ENCODE measurements at places on chromosomes 13 and 19.

- DNase-seq = no peak
Measured at GRCh38 chr19:34173193-34173956, 1.1 kb downstream of the LSM14A start.

- DNase-seq = no peak
Measured at GRCh38 chr19:6414793-6415590, 9.6 kb downstream of the KHSRP start.

GRCh38 chr19:55753401-55753800 lies 5.5 kb upstream of the RFPL4A start:
- DNase-seq = no peak

- DNase-seq = no peak
Measured at GRCh38 chr13:33080972-33081590, 64.9 kb downstream of the KL start.

GRCh38 chr19:18494267-18494607 lies 27.6 kb downstream of the ELL start:
- DNase-seq = no peak

GRCh38 chr19:11091703-11092153 lies 2.5 kb downstream of the LDLR start:
- DNase-seq = no peak

DNA sequence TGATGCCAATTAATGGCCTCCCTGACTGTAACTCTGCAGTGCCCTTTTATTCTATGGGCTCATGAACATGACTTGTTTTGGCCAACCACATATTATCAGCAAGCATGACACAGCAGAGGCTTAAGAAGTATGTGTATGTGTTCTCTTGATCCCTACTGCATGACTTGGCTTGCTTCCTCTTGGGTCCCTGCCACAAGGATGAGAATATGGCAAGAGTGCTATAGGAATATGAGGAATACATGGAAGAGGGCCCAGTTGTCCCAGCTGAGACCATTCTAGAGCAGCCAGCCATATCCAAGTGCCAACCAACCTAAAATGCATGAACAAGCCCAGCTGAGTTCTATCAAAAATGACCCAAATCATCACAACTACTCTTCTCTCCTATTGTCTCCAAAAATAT lies 576.7 kb upstream of the PCDH9 start:
- DNase-seq = no peak

- no peak for DNase-seq
Measured at GRCh38 chr19:49437231-49437630, 4.1 kb downstream of the SLC17A7 start.

DNA sequence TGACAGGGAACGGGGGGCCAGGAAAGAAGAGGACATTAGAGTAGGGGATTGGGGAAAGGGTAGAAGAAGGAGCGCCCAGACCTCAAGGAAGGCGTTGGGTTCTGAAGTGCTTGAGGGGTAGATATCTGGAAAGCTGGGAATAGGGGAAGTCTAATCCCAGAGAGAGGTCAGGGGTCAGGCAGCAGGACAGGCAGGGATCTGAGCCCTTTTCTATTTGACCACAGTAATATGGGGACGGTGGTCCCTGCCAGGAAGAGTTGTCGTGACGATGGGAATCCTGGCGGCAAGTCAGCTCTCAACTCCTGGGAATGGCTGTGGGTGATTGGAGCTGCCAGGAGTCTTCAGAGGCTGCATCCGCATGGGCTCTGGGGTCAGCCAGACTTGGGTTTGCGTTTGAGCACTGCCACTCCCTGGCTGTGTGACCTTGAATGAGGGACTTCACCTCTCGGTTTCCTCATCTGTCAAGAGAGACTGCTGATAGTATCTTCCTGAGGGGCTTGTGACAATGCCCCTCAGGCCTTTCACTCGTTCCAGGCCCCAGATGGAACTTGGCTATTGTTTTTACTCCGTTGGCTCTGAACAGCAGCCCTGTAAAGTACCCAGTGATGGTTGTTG lies 1.3 kb downstream of the AP2A1 start:
- DNase-seq = no peak

DNA sequence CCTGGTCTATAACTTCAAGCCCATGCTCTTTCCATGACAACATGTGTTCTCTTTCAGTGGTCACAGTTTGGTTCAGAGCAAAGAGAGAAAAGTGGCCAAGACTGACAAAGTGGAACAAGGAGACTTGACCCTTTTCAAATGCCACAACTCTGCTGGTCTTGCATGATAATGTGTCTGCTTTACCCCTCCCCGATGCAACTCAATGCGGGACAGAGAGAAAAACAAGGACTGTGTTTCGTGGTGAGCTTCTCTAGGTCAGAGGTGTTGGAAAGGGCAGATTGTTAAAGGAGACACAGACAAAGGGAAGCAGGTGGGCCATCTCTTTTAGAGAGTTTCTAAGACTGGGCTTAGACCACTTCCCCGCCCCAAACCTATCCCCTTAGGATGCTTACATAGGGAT lies 61.6 kb upstream of the SERTM1 start:
- DNase-seq = no peak

DNA sequence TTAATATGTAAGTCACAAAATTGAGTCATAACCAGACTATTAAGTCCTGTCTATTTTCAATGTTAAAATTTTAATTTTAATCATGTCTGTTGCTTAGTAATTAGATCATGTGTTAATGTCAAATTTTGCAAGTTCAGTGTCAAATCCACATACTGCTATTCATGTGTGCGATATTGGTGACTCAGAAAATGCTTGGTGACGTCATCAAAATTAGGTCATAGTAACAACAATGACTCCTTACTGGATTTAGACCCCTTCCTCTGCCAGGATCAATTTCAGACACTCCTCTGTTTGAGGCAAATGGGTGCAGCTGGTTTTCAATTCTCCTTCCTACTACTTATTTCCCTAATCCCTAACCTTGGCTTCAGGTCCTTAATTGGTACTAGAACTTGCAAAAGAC lies 1394.3 kb upstream of the SLC10A2 start:
- no peak for DNase-seq

GRCh38 chr13:43305416-43305815 lies 282.0 kb downstream of the DNAJC15 start:
- DNase-seq = no peak

DNA sequence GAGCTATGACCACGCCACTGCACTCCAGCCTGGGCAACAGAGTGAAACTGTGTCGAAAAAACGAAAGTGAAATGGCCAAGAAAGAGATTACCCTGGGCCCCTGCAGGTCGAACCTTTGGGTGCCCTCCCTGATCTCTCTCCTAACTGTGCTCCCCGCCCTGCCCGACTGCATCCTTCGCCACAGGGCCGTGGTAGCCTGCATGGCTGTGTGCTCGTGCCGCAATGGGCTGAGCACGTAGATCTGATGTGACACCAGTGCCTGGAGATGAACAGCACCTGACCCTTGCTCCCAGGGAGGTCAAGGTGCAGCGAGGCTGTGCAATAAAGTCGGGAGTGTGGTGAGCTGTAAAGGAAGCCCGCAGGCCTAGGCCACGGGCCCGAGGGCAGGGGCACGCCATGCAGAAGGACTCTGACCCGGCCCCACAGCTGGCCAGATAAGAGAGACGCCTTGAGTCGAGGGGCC lies 60.2 kb downstream of the PEX11G start:
- DNase-seq = no peak

GRCh38 chr13:98549006-98549727 lies 27.7 kb downstream of the STK24 start:
- no peak for DNase-seq

DNA sequence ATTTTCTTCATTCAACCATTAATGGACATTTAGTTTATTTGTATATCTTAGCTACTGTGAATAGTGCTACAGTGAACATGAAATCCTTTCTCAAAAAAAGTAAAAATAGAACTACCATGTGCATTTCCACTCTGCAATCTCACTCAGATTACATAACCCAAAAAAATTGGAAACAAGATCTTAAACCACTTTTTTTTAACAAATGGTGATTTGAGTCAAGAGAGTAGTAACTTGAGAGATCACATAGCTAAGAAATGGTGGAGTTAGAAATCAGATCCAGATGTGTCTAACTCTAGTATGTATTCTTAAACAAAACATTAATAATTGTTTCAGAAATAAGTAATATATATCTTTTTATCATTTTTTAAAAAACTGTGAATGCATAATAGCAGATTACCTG lies 318.3 kb upstream of the SGCG start:
- DNase-seq = no peak

DNA sequence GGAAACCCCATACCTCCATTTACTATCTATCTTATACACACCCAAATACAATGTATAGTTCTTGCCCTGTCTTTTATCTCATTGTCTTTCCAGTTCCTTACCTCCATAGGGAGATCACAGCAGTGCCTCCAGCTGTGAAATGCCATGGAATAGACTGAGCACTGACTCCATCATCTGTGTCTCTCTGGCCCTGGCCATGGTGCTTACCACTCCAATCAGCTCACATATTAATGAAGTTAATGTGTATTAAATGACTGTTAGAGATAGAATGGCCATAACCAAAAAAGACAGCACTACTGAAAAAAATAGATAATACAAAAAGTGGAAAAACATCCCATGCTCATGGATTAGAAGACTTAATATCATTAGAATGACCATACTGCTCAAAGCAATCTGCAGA lies 240.4 kb upstream of the SOX21 start:
- DNase-seq = no peak

GRCh38 chr19:4990306-4990705 lies 21.4 kb downstream of the KDM4B start:
- no peak for DNase-seq
